ENCODE measurements at places on chromosomes 2 and 18. TPM values are rescaled to one million over a fixed set of nuclear protein-coding genes. Genes with fewer than 3 reads are reported as not detected.

ESPNL gene
- total RNA-seq = 0.92 TPM

MYCN gene
- 0.10 TPM for total RNA-seq

BMP10 gene
- total RNA-seq = not detected

NEU2 gene
- not detected for total RNA-seq

DNA sequence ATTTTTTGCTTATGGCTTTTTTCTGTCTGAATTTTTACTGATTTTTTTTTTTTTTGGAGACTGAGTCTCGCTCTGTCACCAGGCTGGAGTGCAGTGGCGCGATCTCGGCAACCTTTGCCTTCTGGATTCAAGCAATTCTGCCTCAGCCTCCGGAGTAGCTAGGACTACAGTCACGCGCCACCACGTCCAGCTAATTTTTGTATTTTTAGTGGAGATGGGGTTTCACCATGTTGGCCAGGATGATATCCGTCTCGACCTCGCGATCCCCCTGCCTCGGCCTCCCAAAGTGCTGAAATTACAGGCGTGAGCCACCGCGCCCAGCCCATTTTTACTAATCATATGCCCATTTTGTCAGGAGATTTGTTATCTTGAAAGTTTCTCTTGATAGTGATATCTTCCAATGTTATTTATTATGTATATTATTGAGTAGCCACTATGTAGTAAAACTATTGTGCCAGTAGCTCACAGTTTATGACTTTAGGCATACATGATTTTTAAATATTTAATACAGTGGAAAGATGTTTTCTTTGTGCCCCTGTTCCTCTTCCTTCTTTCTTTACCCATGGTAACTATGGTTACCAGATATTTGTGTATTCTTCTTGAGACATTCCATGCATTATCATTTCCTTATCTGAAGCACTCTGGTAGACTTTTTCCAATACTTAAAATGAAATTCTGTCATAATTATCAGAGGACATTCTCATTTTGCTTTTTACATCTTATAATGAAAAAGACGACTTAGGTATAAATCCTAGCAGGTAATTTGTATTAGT, 2.1 kb downstream of the HAT1 start:
- DNase-seq = no peak

GRCh38 chr2:10242998-10243925, 59.4 kb upstream of the HPCAL1 start:
- DNase-seq = no peak
